SK-N-MC (cell line): ENCODE measurements at places on chromosomes 5 and 9.

- DNase-seq, result no peak
Measured at GRCh38 chr9:127883959-127884358, 6.5 kb upstream of the AK1 start.

- DNase-seq, result no peak
Measured at GRCh38 chr9:107546859-107547258, 57.3 kb upstream of the KLF4 start.

DNA sequence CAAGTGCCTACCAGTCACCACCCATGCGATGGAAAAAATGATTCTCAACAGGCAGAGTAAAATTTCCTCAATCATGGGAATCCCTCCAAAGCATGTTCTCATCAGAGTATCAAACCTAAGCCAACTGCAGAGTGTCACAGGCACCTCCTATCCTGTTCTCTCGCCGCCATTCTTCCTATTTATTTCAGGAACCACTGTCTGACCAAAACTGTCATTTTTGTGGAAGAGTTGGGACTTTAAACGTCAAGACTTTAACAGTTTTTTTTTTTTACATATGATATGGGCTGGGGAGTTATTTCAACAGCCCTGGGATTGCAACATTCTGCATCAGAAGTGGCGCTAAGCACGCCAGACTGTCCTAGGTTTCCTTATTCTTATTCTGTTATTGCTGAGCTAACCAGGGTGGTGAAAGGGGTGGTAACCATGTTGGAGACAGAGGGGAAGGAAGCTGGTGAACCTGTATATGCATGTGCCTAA, 29.5 kb downstream of the PFDN1 start:
- DNase-seq, result no peak

- no peak for DNase-seq
Measured at GRCh38 chr5:34034534-34035327, 8.3 kb downstream of the C1QTNF3 start.

GRCh38 chr9:16030528-16031185, 477.8 kb downstream of the CCDC171 start:
- no peak for DNase-seq

GRCh38 chr5:112681481-112681908, 56.2 kb upstream of the APC start:
- DNase-seq, result no peak

DNA sequence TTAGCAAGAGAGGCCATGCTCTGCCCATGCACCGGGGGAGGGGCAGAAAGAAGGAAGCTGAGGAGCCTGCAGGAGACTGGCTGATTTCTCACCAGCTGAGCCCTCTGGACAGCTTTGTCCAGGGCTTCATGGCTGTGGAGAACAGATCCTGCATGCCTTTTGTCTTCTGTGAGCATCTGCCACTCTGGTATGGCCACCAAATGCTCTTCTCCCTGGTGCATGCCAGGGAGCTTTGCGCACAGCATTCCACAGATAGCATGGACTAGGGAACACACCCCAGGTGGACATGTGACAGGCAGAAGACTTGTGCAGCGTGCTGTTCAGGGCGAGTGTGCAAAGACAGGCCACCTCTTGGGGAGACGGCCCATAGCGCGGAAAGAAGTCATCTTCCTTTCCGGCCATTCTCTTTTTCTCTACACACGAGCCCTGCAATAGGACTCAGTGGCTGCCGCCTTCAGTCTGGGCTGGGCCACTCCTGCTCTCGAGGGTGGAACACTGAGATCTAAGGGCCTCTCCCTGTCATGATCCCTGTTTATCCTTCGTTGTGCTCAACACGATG, 56.7 kb downstream of the GADD45G start:
- no peak for DNase-seq

DNA sequence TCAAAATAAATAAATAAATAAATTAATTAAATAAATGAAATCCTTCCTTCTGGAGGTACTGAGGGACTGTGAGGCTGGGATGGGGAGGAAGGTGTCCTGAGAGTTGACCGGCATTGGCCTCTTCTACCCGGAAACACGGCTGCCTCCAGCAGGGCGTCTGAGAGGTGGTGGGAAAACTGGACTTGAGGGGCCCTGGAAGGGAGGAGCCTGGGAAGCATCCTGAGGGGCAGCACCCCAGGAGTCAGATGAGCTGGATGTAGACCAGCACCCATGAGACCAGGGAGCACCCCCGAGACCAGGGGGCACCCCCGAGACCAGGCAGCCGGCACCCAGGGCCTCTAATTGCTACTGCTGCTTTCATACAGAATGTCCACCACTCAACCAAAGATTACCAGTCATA, 8.8 kb upstream of the NSMF start:
- no peak for DNase-seq

GRCh38 chr5:42500003-42500599, 76.9 kb downstream of the GHR start:
- no peak for DNase-seq

GRCh38 chr9:36748322-36748899, 175.7 kb downstream of the MELK start:
- DNase-seq, result no peak

GRCh38 chr9:132488626-132489025, 78.6 kb downstream of the CFAP77 start:
- no peak for DNase-seq

- no peak for DNase-seq
Measured at GRCh38 chr5:32331217-32331934, 18.6 kb upstream of the MTMR12 start.

GRCh38 chr5:5326115-5326758, 96.2 kb upstream of the ICE1 start:
- DNase-seq, result no peak

GRCh38 chr5:143923634-143924266, 111.8 kb downstream of the HMHB1 start:
- no peak for DNase-seq

GRCh38 chr5:36610621-36611020, 4.2 kb downstream of the SLC1A3 start:
- no peak for DNase-seq

DNA sequence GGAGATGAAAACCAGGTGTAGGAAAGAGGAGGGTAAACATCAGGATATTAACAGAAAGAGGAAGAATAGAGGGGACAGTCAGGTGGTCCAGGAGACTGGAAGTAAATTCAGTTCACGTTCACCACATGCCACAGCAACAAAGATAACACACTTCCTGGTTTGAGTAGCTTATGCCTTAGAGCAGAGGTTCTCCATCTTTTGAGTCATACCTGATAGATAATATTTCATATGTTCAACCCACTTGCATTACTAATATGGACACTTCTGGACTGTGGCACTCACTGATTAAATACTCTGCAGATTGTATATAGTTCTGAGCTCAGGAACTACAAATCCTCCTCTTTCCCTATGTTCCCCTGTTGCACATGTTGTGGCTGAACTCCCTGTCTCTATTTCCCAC, 179.9 kb upstream of the NR3C1 start:
- DNase-seq, result no peak

DNA sequence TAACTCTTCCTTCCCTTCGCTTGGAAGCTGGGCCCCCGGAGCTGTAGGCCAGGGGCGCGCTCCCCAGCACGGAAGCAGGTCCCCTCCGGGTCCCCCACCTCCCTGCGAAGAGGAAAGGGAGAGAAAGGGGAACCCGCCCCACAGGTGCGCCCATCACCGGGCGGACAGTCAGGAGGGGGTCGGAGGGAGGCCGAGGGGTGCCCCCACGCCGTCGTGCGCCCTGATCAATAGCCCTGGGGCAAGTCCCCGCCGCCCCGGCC, 793 bp downstream of the AGPAT2 start:
- no peak for DNase-seq

DNA sequence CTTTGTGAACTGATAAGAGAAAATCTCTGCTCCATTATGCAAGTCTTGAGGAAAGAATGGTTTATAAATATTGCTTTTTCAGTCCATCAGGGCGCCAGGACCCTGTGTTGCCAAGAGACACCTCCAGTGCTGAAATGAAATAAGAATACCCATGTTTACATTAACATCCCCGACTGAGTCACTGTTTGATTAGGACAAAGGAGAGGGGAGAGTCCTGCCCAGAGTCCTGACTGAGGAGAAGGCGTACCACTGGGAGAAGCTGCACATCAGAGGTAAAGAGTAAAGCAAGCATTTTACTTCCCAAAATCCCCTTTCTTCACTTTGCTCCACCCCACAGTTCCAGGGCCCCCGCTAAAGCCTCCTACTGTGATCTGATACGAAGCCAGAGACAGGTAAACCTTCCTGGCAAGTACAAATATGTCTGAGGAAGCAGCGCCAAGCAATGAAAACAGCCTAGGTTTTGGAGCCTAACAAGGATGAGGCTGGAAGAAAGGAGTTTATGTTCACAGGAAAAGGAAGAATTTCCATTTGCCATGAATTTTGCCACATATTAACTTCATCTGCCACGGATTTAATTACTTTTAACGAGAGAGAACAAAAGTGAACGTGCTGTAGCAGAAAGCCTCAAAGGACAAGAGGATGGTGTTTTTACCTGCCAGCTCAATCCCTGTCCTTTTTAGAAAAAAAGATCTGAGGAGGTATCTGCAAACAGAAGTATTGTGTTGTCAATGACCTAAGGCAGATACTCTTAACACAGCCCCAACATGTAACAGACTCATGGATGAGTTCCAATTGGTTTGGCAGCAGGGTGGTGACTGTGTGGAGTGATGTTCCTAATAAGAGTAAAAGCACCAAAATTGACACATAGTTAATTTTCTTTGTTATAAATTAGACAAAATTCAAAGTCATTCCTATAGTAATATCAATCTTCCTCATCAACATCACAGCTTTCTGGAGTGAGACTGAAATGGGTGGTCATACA, 209.4 kb upstream of the TLE4 start:
- DNase-seq, result no peak

- peak; percentile 50 for DNase-seq
Measured at GRCh38 chr9:129624168-129624759, 1.7 kb upstream of the NTMT1 start.

DNA sequence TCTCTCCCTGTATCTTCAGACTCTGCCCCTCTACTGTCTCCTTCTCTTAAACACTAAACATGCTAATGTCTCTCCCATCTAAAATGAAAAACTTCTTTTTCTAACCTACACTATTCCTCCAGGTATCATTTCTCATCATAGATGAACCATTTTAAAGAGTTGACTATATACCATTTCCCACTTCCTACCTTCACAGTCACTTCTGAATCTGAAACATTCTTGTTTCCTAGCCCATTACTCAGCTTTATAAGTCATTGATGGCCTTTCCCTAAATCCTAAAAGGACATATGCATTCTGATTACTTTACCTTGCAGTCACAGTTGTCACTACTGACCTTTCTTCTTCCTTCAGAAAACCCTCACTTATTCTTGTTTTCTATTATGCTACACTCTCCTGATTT, 118.2 kb downstream of the SSBP2 start:
- DNase-seq, result no peak

GRCh38 chr9:93240891-93241334, 57.0 kb downstream of the WNK2 start:
- no peak for DNase-seq

GRCh38 chr5:14831006-14831338, 40.6 kb downstream of the ANKH start:
- DNase-seq, result no peak

- DNase-seq, result no peak
Measured at GRCh38 chr9:21969011-21969940, 24.9 kb downstream of the CDKN2A start.

DNA sequence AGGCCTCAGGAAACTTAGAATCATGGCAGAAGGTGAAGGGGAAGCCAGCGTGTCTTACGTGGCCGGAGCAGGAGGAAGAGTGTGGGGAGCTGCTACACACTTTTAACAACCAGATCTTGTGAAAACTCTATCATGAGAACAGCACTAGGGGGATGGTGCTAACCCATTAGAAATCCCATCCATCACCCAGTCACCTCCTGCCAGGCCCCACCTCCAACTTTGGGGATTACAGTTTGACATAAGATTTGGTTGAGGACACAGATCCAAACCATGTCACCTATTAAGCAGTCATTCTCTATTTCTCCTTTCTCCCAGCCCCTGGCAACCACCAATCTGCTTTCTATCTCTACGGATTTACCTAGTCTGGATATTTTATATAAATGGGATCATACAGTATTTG, 26.9 kb downstream of the PBX3 start:
- DNase-seq, result no peak

GRCh38 chr9:97046228-97046627, 7.3 kb upstream of the CTSV start:
- DNase-seq, result no peak

DNA sequence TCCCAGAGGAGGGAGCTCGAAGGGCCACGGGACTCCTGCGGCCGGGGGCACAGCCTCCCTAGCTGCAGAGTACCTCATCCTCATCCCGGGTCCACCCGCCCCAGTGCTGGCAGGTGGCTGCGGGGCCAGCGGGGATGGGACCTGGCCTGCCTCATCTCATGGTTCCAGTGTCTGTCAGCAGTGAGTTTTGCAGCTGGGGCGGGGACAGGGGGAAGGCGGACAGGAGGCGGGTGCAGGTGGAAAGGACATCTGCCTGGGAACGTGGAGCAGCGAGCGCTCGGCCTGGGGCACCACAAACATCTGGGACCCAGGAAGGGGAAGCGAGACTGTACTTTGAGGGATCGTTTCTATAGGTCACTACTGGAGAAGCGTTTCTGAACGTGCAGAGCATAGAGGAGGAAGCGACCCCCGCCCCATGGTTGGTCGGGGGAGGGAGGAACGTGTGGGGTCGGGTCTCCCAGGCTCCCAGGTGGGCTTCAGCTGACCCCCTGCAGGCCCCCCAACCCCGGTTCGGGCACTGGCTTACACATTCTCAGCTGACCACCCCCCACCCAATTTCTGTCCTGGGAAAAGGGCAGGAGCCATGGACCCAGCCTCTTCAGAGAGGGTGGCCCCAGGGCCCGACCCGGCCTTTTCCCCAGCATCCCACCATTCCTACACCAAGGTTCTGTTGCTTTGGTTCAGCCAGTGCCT, 56.5 kb upstream of the NOTCH1 start:
- DNase-seq, result no peak

GRCh38 chr9:665296-665695, 176.2 kb upstream of the DMRT1 start:
- no peak for DNase-seq

- no peak for DNase-seq
Measured at GRCh38 chr5:36573438-36573837, 33.0 kb upstream of the SLC1A3 start.

DNA sequence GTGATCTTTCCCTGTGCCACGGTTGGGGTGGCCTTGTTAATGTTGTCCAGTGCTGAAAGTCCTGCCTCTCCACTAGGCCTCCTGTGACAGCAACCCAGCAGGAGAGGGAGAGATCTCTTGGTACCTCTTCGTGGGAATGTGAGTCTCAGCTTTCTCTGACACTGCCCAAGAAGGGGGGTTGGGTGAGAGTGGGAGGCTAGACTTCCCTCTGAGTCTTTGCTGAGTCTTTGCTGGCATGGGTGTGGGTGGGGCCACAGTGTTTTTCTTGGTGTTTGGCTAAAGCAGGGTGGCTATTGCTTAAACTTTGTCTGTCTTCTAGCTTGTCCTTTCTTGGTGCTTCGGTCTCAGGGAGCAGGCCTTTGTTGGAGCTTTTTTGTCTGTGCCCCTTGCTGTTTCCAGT, 145.6 kb downstream of the GNA14 start:
- DNase-seq, result no peak

GRCh38 chr9:92147852-92148180, 32.6 kb upstream of the SPTLC1 start:
- no peak for DNase-seq

- no peak for DNase-seq
Measured at GRCh38 chr5:53087621-53088121, 21.9 kb downstream of the MOCS2 start.
